Stimulated activated CD8-positive, alpha-beta memory T cell treated with anti-CD3 and anti-CD28 coated beads, Interleukin-4, amount 100 ng/mL, for 1 hour (primary cell): ENCODE measurements at places on chromosomes 5 and 9.
A peak's percentile ranks its signal among the peaks of the same experiment; 100 is the strongest.

DNA sequence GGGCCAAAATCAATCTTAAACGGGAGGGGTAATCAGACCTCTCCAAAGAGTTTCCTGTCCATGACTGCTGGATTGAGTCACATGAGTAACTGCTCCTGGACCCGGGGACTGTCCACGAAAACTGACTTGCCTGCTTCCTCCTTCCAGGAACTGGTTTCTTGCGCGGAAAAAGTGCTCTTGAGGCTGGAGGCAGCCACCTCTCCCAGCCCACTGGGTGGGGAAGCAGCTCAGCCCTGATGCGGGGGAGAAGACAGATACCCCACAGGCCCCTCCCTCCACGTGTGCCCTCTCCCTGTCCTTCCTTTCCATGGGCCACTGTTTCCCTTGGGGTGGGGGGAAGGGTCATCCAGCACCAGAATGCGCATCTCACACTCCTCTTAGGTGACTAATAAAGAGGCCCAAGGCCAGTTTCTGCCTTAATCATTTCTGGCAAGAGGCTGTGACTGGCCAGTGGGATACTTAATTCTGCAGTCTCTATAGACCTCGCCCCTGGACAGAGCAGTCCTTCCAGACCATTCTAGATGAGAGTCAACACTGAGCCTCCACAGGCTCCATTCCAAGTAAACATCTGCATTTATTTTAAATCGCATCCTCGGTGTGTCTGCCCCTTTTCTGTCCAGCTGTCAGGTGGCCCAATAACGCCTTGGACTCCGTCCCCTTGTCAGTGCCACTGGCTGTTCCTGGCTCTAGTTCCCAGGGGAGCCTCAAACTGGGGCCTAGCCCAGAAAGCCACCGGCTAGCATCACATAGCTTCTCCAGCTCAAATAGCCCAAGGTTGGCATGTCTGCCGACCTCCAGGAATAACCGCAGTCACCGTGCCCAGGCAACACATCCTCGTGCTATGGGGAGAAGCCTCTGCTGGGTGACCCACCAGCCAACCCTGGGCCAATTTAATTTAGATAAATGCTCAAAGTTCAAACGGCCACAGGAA, 12.0 kb downstream of the REXO4 start:
- DNase-seq, result no peak

DNA sequence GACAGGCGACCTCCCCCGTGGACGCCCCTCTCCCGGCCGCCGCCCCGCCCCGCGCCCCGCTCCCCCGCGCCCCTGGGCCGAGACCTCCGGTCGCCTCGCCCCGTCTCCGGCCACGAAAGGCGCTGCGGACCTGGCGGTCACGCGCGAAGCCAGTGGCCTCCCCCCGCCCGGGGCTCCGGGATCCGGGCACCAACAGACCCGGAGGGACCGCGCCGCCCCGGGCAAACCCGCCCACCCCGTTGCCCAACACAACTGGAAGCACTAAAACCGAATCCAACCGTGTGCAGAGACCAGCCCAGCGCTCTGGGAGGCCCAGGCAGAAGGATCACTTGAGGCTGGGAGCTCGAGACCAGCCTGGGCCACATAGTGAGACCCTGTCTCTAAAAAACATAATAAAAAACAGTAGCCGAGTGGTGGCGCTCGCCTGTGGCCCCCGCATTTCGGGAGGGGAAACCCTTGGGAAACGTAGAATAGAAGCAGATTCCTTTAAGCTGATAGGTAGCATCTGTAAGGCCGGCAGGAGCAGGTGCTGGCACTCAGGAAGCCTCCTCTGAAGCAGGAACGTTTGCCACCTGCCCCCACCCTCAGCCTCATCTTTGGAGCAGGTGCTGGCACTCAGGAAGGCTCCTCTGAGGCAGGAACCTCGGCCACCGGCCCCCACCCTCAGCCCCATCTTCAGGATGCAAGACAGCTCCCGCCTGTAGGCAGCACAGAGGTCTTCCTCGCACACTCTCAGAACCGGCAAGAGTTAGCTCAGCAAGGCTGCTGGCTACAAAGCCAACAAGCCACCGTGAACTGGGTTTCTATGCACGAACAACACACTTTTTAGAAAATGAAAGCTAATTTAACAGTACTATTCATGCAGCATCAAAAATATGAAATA, 4.6 kb upstream of the SLC9A3 start:
- DNase-seq, result no peak

GRCh38 chr5:78538240-78538850, 110.2 kb downstream of the LHFPL2 start:
- DNase-seq, result no peak

DNA sequence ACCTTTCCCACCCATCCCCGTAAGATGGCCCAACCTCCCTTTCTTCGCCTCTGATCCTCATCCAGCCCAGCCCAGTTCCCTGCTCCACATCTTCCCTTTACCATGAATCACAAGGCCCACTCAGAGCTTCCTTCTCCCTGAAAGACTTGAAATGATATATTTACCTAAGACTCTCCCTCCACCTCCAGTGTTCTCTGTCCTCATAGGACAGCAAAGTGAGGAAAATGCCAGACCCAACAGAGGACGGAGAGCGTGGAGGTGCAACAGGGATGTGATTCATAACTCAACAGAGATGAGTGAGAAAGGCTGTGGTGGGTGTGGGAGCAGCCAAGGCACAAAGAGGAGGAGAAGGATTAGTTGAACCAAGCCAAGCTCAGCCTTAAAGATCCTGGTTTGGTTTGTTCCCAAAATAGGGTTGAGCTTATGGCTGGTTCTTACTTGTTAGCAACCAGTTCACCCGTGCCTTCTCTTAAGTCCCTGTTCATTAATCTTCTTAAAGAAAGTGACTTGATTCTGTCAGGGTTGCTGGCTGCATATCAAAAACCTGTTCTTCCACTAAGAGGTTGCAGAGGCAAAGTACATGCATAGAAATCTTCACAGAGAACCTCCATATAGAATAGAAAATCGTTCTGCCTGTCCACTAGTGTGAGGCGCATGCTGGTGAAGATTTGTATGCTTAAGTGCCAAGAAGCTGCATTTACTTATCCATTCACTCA, 183.2 kb downstream of the ACTL7B start:
- DNase-seq, result no peak

- no peak for DNase-seq
Observed at GRCh38 chr5:113269023-113269997, 165.5 kb downstream of the TSSK1B start.

DNA sequence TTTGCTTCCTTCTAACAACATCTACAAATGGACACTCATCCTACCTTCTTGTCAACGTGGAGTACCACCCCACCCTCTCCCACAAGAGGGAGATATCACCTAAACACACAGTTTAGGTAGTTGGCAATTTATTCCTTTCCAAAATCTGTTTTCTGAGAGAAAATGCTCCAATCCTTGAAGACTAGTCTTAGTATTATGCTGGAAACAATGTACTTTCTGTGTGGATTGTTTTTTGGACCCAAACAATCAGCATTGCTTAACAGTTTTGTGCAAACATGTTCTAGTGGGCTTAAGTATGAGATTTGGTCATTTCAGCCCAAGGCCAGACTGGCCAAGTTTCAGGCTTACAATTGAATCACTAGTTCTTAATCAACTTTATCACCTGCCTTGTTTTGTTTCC, 359.1 kb downstream of the ARHGEF28 start:
- DNase-seq, result no peak

GRCh38 chr5:141605523-141606277, 13.1 kb downstream of the DIAPH1 start:
- peak; percentile 47 for DNase-seq

GRCh38 chr5:124395287-124395686, 351.2 kb downstream of the ZNF608 start:
- DNase-seq, result no peak

DNA sequence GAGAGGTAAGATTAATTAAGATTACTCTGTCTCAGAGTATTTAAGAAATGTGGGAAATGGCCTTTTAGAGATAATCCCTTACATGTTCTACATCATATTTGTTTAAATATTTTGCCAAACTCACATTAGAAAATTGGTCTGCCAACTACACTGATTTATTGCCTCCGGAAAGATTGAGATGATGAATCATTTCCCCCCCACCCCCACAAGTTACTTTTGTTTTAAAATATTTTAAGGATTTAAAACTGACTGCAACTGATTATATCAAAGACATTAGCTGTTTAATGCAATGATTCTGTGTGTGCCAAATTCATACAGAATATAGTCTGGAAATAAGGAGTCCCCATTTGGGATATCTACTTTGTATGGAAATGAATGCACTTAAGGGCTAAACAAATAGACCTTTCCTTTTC, 674.4 kb downstream of the PRR16 start:
- DNase-seq, result no peak

- no peak for DNase-seq
Observed at GRCh38 chr9:131426545-131426944, 32.7 kb downstream of the PRRC2B start.

- DNase-seq, result no peak
Observed at GRCh38 chr5:122362361-122362760, 50.3 kb downstream of the SNCAIP start.

DNA sequence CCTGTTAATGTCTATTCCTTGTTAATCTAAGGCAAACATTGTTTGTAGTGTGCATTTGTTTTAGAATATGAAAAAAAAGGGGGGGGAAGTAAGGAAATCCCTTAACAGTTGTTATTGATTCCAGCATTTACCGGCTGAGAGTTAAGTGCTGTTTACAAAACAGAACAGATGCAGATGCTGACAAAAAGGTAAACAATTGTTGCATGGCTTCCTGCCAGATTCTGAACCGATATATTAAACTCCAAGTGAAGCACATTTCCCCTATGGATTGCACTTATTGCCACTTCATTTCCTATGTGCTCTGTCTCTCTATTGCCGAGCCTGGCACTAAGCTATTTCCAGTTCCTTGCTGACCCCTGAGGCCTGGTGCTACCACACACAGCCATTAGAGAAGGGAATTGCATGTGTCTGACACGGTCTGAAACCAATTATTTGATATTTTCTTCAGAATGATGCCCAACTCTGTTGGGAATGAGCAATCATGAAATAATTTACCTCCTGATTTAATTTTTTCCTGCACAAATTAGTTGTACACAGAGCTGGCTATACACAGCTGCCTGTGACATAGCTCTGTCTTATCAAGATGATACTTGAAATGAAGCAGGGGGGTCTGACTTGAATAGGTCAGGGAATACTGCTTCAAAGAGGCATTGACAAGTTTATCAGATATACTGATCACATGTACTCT, 109.8 kb downstream of the KIAA0825 start:
- DNase-seq, result no peak

DNA sequence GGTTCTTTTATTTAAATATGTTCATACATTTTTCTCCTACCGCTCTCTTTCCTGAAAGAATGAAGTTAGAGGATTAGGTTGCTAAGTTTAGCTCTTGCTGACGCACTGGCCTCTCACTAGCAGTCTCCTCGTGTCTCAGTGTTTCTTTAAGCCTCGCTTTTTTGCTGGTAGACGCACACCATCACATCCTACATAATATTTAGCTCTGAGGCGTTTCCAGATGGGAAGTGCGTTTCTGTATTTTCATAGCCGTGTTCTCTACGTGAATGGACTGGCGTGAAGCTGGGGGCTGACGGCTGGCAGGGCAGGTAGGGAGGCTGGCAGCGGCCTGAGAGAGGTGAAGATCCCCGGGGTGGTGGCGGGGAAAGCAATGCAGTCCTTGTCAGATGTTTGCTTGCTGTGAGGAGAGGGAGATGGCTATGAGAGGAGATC, 79.2 kb upstream of the SPRY4 start:
- no peak for DNase-seq

DNA sequence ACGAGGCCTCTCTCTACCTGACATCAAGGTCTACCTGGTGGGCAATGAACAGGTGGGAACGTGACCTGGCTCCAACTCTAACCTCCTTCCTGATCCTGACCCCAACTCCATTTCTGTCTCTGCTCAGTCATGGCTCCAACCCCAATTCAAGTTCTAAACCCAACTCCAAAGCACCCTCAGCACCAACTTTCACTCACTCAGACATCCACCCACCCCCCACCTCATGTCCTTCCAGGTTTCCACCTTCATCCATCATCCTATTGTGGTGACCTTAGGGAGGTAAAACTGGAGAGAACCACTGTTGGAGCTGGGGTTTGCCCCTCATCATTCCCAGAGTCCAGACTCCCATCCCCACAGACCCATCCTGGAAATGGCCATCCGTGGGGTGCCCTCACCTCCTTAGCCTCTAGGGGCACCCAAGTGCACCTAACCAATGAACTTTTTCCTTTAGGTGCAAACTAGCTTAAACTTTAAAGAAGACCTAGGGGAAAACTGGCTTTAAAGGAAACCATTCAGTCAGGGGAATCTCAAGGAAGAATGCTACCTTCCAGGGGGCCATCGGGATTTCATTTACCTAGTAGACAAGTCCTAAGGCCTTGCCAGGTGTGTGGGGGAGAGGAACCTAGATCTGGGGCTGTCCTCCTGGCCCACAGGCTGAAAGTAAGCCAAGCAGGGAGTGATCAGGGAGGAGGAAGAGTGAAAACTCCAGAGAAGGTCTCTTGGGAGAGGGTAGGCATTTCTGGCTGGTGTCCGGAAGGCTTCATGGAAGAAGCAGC, 11.3 kb downstream of the RGS14 start:
- no peak for DNase-seq

DNA sequence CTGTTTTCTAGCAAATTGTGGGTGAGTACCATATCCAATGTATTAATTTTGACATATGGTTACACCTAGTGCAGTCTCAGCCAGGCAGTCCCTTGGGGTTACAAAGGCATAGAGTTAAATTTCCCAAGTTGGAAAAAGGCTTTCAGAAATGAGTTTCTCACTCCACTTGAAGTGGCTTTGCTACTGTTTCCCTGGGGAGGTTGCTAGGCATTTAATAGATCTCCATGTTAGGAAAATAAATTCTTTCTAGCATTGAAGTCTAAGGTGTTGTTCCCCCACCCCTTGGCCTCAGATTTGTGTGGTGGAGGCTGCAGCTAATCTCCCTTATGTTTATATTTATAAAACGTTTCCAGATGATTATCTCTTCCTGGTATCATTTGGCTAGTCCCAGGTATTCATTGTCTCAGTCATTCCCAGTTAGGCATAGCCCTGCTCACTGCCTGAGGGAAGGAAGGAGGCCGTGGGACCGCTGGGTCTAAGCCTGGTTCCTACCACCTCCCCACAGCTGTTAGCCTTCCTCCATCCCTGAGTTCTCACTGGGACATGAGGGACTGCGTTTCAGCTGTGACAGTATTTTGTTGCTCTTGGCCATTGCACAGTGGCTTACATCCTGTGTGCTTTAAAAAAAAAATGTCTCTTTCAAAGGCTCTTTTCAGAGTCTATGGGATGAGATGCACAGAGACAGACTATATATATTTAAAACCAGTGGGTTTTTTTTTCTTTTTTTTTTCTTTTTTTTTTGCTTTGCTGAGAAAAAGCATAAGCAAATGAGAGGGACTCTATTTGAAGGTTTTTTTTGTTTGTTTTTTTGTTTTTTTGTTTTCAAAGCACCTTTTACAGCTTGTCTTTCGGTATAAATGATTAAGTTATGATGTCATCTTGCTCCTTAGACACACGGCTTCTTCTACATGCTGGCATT, 121.5 kb downstream of the MAST4 start:
- DNase-seq, result no peak

- no peak for DNase-seq
Observed at GRCh38 chr9:97975376-97975775, 7.8 kb upstream of the ANP32B start.

DNA sequence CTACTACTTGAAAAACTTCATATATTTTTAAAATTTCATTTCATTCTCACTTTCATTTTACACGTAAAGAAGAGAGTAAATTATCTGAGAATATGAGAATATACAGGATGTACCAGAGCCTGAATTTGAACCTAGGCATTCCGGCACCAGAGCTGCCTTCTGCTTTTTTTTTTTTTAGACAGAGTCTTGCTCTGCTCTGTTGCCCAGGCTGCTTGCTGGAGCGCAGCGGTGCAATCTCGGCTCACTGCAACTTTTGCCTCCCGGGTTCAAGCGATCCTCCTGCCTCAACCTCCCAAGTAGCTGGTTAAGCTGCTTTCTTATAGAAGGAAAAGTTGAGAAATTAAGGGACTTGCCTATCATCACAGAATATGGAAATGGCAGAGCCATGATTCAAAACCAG, 540.1 kb downstream of the EBF1 start:
- DNase-seq, result no peak
